ENCODE measurements at places on chromosomes 4 and X. TPM values are rescaled to one million over a fixed set of nuclear protein-coding genes. Genes with fewer than 3 reads are reported as not detected.

Gene CXCL1
- total RNA-seq: 39.3 TPM

Gene S100G
- not detected for total RNA-seq

Gene NWD2
- not detected for total RNA-seq

Gene HMGN5
- 2.3 TPM for total RNA-seq

Gene SSX1
- not detected for total RNA-seq

Gene F9
- not detected for total RNA-seq

Gene TXK
- total RNA-seq: not detected

Gene ANKRD50
- total RNA-seq: 22.8 TPM

All from pericardium fibroblast (primary cell).